ENCODE measurements at places on chromosomes 4 and X.

- DNase-seq, result no peak
Measured at GRCh38 chrX:155857561-155857960, 23.6 kb upstream of the VAMP7 start.

DNA sequence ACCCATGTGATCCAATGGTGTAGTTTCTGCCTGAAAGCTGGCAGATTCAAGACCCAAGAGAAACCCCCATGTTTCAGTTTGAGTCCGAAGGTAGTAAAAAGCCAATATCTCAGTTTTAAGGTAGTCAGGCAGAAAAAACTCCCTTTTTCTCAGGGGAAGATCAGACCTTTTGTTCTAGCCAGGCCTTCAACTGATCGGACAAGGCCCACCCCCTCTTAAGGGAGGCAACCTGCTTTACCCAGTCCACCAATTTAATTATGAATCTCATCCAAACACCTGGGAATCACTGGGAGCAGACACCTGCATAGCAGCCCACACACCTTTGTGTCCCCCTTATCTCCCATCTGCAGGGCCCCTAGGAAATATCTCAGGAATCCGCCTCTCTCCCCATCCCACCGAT is 322.0 kb downstream of the STK32B start:
- no peak for DNase-seq

GRCh38 chr4:84407554-84408407 is 91.3 kb downstream of the NKX6-1 start:
- DNase-seq, result no peak

DNA sequence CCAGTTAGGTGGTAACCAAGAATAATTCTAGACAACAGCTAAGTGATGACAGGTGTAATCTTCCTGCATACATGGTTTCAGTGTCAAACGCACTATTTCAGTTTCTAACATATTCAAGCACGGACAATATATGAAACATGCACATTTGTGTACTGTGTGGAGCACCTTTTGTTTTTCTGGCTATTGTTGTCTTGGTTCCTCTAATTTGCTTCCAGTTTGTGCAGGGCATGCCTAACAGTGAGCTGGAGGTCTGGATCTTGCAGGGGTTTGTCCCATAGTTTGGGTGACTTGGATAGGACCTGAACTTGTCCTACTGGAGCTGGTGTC is 70.5 kb upstream of the TBC1D9 start:
- DNase-seq, result no peak

DNA sequence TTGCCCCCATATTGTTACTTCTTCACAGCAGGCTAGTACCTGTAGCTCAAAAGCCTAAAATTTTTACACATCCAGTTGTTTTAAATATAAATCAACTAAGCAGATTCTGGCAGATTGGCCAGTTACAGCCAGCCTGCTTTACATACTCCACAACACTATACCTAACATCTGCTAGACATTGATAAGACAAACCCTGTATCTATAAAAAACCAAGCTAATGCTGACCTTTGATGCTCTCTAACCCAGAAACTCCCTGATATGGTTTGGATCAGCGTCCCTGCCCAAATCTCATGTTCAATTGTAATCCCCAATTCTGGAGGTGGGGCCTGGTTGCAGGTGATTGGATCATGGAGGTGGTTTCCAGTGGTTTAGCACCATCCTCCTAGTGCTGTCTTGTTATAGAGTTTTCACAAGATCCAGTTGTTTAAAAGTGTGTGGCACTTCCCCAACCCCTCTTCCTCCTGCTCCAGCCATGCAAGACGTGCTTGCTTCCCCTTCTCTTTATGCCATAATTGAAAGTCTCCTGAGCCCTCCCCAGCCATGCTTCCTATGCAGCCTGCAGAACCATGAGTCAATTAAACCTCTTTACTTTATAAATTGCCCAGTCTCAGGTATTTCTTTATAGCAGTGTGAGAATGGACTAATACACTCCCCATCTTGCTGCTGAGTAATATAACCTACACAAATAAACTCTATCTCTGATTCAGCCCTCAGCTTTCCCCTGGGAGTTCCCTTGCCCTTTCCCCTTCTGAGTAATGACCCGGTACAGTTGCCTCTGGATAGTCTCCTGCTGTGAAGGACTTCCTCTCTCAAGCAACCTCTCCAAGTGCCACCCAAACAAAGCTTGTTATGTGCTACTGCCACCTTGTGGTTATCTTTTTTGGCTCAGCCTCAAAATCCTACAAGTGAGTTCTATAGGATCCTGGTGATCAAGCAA is 39.6 kb downstream of the ZCCHC13 start:
- no peak for DNase-seq

GRCh38 chr4:3262208-3263052 is 13.5 kb downstream of the MSANTD1 start:
- DNase-seq, result no peak

DNA sequence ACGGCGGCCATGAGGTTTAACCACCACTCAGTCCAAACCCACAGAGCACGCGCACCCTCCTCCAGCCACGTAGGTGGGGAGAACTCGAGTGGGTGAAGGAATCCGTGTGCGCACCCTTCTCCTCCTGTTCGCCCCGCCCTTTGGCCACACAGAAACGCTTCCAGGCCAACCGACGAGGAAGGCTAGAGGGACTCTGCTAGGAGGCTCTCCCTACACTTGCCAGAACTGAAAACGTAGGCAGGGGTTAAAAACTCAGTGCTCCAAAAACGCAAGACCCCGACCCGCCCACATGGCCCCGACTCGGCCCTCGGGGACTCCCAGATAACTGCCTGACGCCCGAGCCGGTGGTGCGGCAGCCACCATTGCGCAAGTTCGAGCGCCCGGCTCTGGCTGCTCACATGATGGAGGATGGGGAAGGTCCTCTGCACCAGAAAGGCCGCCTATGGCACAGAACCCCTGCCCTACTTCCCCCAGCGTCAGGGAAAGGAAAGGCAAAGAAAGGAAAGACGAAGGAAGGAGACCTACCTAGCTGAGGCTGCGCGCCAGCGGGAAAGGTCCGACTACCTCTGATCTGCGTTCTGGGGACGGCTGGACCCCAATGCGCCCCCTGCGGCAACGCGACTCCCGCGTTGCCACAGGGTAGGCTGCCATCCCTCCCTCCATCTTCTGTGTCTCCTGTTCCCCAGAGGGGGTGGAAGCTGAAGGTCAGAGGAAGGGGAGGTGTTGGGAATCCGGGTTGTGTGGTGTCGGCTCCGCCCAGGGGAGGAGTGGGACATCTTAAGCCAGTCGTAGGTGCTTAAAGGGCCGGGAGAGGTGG is 201.9 kb upstream of the AGTR2 start:
- no peak for DNase-seq

- no peak for DNase-seq
Measured at GRCh38 chrX:48578661-48579128, 4.4 kb downstream of the RBM3 start.

GRCh38 chrX:33434256-33435092 is 223.1 kb upstream of the DMD start:
- no peak for DNase-seq

- no peak for DNase-seq
Measured at GRCh38 chrX:50211510-50211909, 6.9 kb downstream of the CCNB3 start.

- DNase-seq, result no peak
Measured at GRCh38 chrX:12505127-12505526, 286.1 kb upstream of the PRPS2 start.

- peak; percentile 31 for DNase-seq
Measured at GRCh38 chr4:602559-602942, 22.8 kb upstream of the PDE6B start.

DNA sequence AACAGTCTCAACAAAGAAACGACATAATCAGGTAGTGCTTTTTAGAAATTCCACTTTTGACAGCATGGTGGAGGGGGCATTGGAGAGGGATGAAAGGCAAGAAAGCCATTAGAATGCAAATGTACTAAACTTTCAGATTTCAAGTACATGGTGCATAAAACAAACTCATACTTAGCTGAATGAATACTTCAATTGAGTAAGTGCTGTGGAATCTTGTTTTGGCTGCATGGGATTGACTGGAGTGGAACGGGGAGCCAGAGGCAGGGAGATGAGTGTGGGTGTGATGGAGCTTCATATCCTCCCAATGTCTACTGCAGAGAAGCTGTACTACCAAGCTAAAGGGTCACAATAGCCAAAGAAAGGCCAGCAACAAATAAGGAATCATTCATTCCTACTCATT is 52.4 kb downstream of the USP46 start:
- no peak for DNase-seq

GRCh38 chr4:3827616-3828492 is 61.7 kb downstream of the ADRA2C start:
- no peak for DNase-seq

- no peak for DNase-seq
Measured at GRCh38 chrX:147920161-147920666, 8.5 kb downstream of the FMR1 start.

- no peak for DNase-seq
Measured at GRCh38 chr4:16579866-16580265, 318.6 kb downstream of the LDB2 start.

DNA sequence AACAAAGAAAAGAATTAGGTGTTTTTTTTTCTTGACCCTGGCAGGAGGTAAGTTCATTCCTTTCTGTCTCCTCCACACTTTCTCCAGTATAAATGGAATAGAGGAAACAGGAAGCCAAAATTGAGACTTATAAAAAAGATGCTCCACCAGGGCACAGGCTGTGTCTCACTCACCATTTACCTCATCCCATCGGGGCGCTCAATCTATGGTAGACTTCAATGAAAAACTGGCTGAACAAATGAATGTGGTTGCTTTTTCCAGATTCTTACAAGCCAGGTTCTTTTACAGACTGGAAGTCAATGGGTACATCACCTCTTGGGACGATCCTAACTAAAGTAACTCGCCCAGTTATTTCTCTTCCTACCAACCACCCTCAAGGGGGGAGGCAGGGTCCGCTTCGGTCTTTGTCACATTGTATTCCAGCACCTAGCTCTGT is 685 bp downstream of the COMMD8 start:
- DNase-seq, result no peak

DNA sequence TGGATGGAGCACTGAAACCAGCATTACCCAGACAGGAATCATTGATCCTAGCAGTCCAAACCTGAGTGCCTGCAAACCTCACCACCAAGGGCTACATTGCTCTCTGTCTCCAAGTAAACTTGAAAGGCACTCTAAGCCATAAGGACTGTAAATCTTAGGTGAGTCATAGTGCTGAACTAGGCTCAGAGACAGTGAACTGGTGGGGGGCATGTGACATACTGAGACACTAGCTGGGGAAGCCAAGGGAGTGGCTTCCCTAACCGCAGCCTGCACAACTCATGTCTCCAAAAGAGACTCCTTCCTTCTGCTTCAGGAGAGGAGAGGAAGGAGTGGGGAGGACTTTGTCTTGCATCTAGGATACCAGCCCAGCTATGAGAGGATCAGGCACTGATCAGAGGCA is 235.5 kb upstream of the ACTRT1 start:
- DNase-seq, result no peak

GRCh38 chrX:71616672-71617529 is 1.4 kb downstream of the CXCR3 start:
- no peak for DNase-seq

DNA sequence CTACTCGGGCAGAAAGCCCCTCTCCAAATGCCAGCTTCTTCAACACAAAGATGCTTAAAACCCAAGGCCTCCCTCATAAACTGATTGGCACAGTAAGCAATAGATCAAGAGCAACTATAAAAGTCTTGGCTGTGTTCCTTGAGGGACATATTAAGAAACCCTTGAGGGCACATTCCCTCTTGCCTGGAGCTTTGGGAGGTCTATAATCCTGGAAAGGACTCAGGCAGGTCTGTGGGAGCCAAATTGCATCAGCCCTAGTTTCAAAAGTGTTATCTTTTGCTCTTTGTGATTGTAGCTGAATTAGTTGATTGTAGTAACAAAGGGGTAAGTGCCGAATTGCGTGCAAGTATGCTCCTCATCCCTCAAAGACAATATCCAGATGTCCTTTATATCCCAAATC is 18.6 kb upstream of the SETD7 start:
- DNase-seq, result no peak

DNA sequence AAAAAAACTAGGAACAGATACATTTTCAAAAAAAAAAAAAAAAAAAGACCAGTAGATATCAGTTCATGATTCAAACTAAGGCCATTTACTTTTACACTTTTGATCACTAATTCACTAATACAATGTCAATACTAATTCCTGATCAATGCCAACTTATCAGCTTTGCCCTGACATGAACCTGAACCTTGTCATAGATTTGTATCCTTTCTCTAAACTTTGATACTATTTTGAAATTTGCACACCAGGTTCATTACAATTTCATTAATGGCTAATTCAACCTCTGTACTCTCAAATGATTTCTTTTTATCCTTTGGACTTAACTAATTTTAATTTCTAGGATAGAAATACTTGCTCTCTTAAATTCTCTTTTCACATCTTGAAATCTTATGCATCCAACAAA is 37.7 kb downstream of the UGT2B7 start:
- no peak for DNase-seq

DNA sequence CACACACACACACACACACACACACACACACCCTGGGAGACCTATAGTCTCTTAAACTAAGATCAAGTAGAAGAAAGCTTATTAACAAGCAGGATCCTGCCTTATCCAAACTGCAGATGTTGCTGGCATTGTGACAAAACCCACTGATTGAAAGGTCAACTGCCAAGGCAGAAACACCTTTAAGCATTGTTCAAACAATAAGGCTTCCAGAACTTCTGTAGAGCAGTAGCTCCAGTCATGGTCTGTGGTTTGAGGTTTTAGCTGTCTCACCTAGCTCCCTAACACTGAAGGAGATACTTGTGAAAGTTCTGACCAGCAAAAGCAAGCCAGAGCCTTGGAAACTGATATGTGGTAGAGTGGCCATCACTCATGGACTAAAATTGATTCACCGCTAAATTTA is 59.8 kb downstream of the PTCHD1 start:
- no peak for DNase-seq

DNA sequence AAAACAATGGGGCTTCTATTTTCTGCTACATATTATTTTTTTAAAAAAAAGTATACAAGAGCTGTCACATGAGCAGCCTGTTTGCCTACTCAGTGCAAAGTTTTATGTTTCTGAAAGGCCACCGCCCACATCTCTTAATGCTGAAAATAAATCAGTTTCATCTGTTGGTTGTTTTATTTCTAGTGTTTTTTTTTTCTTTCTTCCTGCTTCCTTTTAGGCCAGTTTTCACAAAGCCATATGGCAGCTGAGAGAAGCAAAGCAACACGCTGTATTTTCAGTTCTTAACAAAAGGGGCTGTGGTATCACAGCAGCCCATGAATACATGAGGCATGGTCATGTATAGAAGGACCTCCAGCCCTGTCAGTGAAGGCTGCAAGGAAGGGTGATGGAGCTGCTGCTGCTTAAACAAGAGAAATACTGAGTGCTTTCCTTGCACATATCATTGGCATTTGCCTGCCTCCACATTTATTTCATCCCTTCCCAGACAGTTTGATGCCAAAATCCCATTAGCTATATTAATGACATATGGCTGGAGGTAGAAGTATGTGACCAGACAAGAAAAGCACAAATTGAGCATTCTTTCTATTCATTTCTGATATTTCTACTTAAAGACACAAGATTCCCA is 172.5 kb downstream of the PCDH18 start:
- no peak for DNase-seq

DNA sequence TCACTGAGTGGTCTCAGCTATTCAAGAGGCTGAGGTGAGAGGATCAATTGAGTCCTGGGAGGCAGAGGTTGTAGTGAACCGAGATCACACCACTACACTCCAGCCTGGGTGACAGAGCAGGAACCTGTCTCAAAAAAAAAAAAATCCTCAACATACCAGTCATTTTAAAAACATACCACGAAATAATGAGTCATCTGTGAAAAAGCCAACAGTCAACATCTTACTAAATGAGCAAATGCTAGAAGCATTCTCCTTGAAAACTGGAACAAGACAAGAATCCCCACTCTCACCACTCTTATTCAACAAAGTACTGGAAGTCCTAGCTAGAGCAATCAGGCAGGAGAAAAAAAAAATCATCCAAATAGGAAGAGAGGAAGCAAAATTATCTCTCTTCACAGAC is 104.0 kb upstream of the ARHGEF9 start:
- no peak for DNase-seq
